Thymus (tissue), 14 donors: ENCODE measurements at places on chromosomes 3 and 15.

- H3K4me1 ChIP-seq: no peaks in the 10 kb centered on the region
- no peak for DNase-seq
- no peaks in the 10 kb centered on the region for H3K27me3 ChIP-seq
- no peak overlapping the region for H3K27ac ChIP-seq
- H3K36me3 ChIP-seq: no peaks in the 10 kb centered on the region
- H3K4me3 ChIP-seq: no peak overlapping the region
These were observed 103.1 kb downstream of the MEX3B start for GRCh38 chr15:81942655-81943195.

- H3K4me1 ChIP-seq: no peaks in the 10 kb centered on the region
- H3K27ac ChIP-seq: no peak overlapping the region
- H3K36me3 ChIP-seq: no peaks in the 10 kb centered on the region
- no peak overlapping the region for H3K4me3 ChIP-seq
These were observed 63.8 kb downstream of the SLC9A9 start for GRCh38 chr3:143784446-143784845.

DNA sequence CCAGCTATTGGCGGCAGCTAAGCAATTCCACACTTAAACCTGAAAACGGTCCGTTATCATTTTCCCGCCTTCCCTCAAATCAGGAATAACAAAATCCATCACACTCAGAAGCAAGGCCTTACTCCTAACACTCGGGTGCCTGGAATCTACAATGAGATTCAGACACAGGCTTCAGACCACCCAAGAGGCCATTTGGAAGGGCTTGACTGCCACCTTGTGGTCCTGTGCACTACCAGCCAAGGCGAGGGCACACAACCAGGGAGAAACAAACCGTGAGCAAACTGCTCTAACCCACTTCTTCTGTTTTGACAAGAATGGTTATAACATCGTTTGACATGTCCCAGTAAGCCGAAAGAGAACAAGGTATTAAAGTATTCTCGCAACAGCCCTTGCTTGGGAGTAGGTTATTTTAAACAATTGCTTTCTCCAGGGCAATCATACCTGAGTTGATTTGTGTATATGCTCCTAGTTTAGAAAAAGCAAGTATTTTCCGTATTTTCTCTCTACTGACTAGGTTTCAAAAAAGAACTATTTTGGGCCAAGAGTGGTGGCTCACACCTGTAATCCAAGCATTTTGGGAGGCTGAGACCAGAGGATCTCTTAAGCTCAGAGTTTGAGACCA, 40.1 kb upstream of the TAFA4 start:
- DNase-seq: peak; percentile 60
- H3K4me3 ChIP-seq: no peak overlapping the region
- no peak overlapping the region for H3K27ac ChIP-seq
- no peaks in the 10 kb centered on the region for H3K36me3 ChIP-seq

DNA sequence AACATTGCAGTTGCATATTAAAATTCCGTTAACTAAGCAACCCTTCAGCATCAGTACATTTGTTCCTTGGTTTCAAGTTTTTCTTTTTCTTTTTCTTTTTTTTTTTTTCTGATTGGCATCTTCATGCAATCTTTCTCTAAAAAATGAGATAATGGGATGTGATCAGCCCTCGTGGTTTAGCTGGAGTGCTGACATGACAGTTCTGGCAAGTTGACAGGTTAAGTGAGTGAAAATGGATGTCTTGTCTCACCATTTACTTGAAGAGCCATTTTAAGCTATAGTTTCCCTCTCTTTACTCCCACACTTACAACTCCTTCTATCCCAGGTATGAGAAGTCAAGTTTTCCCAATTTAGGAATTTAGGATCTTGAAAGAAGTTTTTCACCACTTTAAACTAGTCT, 495.2 kb downstream of the ROBO2 start:
- H3K27ac ChIP-seq: no peak overlapping the region
- H3K4me1 ChIP-seq: no peaks in the 10 kb centered on the region
- no peaks in the 10 kb centered on the region for H3K36me3 ChIP-seq
- H3K27me3 ChIP-seq: no peaks in the 10 kb centered on the region

DNA sequence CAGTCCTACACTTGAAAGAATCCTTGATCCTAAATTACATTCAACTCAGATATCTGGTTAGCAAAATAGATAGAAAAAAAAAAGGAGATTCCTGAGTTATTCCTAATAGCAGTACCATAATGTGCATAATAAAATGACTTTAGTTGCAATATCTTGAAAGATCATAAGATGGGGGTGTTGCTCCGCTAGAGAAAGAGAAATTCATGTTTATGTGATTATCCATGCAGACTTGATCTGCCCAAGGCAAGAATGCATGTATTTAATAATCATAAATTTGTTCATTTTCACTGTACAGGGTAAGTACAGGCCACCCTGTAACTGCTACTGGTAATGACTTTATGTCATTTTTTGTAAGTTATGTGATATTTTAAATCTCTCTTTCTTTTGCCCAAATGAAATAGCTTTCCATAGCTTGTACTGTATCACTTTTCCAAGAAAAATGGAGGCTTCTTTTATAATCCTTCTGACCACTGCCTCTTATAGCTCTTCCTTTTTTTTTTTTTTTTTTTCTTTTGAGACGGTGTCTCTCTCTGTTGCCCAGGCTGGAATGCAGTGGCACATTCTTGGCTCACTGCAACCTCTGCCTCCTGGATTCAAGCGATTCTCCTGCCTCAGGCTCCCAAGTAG, 84.6 kb downstream of the HCN4 start:
- H3K27ac ChIP-seq: no peak overlapping the region
- no peaks in the 10 kb centered on the region for H3K27me3 ChIP-seq
- no peaks in the 10 kb centered on the region for H3K4me1 ChIP-seq
- H3K36me3 ChIP-seq: no peaks in the 10 kb centered on the region
- DNase-seq: no peak

DNA sequence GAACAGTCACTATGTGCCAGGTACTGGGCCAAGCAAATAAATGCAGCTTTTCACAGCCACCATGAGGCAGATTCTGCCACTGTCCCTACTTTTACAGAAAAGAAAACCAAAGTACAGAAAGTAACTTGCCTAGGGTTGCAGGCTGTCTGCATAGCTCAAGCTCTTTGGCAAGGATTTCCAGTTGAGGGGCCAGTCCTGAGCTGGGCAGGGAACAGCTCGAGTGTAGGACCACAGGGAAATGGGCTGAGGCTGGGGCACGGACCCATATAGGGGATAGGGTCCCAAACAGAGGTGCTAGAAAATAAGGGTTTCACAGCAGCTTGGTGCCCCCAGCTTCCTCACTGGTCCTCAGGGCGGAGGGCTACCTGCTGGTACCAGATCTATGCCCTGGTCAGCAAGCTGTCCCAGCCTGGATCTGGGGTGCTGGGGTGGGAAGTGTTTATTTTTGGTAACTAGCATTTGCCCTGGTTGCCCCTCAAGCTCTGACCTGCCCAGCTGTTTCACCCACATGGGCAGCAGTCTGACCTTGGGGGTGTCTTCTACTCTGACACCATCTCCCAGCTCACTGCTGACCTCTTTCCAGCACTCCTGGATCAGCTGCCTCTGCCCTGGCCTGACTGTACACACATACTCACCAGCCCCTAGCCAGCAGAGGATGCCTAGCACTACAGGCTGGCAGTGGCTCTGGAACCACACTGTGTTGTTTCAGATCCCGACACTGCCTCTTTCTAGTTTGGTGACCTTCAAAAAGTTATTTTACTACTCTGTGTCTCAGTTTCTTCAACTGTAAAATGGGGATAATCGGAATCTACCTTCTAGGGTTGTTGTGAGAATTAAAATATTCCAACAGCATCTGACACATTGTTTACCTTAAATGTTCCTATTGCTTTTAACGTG, 16.2 kb downstream of the MRAS start:
- H3K27ac ChIP-seq: no peak overlapping the region
- H3K4me1 ChIP-seq: no peaks in the 10 kb centered on the region
- H3K4me3 ChIP-seq: no peak overlapping the region
- H3K27me3 ChIP-seq: peaks cover 2% of the 10 kb centered on the region

- no peak for DNase-seq
- H3K27ac ChIP-seq: no peak overlapping the region
These were observed 28.9 kb upstream of the KLHL6 start for GRCh38 chr3:183584246-183584913.

DNA sequence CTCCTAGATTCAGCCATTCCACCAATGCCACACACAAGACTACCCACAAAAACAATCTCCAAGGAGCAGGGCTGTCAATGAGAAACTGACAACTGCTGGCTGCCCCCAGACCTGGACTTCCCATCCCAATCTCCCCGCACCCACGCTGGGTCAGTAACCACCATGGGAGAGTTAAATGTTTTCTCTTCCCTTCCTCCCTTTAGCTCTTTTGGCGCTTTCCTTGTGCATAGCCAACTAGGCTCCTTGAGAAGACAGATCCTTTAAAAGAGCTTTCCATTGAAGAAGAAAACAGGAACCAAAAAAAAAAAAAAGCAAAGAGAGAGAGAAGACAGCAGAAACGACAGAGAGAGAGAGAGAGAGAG, 8.3 kb downstream of the BCL6 start:
- H3K36me3 ChIP-seq: peaks cover 14% of the 10 kb centered on the region
- H3K27me3 ChIP-seq: no peaks in the 10 kb centered on the region
- DNase-seq: no peak

DNA sequence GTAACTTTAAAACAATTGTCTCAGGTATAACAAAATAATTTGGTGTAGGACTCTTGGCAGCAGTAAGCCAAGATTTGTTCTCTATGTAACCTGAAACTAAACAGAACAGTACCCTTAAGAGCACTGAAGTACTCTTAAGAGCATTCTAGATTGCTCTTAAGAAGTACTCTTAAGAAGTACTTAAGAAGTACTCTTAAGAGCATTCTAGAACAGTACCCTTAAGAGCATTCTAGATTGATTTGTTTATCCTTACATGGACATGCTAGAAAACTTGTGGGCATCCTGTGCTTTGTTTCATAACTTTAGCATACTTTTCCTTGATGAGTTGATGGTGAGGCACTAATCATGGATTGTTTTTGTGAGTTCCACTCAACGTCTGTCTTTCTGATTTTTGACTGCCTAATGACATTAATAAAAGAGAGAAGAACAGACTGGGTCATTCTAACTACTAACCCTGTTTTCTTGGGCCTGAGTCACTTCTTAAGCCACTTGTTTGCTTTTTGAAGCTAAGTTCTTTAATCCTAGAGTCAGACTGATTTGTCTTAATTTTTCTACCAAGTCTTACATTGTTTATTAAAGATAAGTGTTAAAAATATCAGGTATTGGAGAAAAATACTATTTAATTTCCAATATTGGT, 57.2 kb upstream of the UTS2B start:
- H3K36me3 ChIP-seq: no peaks in the 10 kb centered on the region
- H3K27ac ChIP-seq: no peak overlapping the region
- no peak for DNase-seq
- no peaks in the 10 kb centered on the region for H3K4me1 ChIP-seq

DNA sequence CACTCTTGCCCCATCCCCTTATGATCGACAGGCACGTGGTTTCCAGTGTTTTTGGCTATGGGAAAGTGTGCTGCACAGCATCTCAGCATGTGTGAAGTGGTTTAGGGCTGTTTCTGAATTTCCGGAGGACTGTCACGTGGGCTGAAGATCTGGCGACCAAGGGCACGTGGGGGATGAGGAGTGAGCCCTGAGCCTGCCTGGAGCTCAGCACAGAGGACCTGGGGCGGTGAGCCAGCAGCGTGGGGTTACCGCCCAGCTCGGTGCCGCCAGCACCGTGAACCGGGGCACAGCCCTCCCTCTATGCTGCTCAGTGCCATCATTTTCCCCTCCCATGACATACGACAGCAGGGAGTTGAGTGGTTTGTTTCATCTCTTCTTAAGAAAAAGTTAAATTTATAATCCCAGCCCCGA, 150.2 kb downstream of the DNAJB8 start:
- H3K4me1 ChIP-seq: peaks cover 53% of the 10 kb centered on the region
- H3K27me3 ChIP-seq: no peaks in the 10 kb centered on the region
- H3K4me3 ChIP-seq: no peak overlapping the region

DNA sequence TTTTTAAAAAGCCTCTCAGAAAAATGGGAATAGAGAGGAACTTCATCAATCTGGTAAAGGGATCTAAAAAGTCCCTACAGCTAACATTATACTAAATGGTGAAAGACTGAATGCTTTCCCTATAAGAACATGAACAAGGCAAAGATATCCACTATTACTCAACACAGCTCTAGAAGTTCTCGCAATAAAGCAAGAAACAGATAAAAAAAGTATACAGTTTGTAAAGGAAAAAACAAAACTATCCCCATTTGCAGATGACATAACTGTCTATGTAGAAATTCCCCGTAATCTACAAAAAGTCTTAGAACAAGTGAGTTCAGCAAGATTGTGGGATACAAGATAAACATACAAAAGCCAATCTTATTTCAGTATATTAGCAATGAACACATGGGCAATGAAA, 15.4 kb downstream of the EDC3 start:
- H3K27me3 ChIP-seq: no peaks in the 10 kb centered on the region
- H3K4me3 ChIP-seq: no peak overlapping the region
- H3K27ac ChIP-seq: no peak overlapping the region
- no peaks in the 10 kb centered on the region for H3K4me1 ChIP-seq
- H3K36me3 ChIP-seq: no peaks in the 10 kb centered on the region
- DNase-seq: no peak

DNA sequence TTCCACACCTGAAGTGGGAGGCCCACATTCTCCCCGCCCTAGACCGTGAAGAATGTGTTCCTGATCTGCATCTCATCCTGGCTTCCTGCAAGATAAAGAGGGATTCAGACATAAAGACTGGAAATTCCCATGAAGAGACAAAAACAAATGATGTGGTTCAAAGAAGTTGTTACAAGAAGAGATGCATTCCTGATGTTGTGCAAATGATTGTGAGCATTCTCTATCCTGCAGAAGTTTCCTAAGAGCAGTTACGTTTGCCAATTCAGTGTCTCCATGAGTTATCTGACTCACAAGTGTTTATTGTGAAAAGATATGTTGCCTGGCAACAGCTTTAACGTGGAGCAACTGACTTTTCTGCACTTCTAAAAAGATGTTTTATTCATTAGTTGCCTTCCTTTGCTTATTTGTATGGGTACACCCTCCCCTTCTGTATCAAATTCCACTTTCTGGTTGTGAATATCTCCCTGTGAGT, 107.8 kb downstream of the ZIC4 start:
- H3K36me3 ChIP-seq: no peaks in the 10 kb centered on the region
- no peaks in the 10 kb centered on the region for H3K27me3 ChIP-seq
- H3K4me1 ChIP-seq: no peaks in the 10 kb centered on the region
- H3K4me3 ChIP-seq: no peak overlapping the region
- no peak overlapping the region for H3K27ac ChIP-seq

- no peaks in the 10 kb centered on the region for H3K36me3 ChIP-seq
- H3K4me1 ChIP-seq: no peaks in the 10 kb centered on the region
- no peaks in the 10 kb centered on the region for H3K27me3 ChIP-seq
- H3K4me3 ChIP-seq: no peak overlapping the region
- no peak overlapping the region for H3K27ac ChIP-seq
These were observed 15.1 kb downstream of the MYZAP start for GRCh38 chr15:57606816-57607215.

GRCh38 chr15:59812889-59813288, 123.8 kb upstream of the BNIP2 start:
- H3K4me3 ChIP-seq: no peak overlapping the region
- no peaks in the 10 kb centered on the region for H3K36me3 ChIP-seq
- H3K27ac ChIP-seq: peak overlapping the region; percentile 83
- DNase-seq: no peak

- H3K4me1 ChIP-seq: no peaks in the 10 kb centered on the region
- no peak overlapping the region for H3K27ac ChIP-seq
- H3K27me3 ChIP-seq: no peaks in the 10 kb centered on the region
- no peak overlapping the region for H3K4me3 ChIP-seq
- H3K36me3 ChIP-seq: no peaks in the 10 kb centered on the region
These were observed 87.2 kb upstream of the NSMCE3 start for GRCh38 chr15:29356786-29357185.
